RPMI8226 (cell line): ENCODE measurements at places on chromosomes 2 and 18.

DNA sequence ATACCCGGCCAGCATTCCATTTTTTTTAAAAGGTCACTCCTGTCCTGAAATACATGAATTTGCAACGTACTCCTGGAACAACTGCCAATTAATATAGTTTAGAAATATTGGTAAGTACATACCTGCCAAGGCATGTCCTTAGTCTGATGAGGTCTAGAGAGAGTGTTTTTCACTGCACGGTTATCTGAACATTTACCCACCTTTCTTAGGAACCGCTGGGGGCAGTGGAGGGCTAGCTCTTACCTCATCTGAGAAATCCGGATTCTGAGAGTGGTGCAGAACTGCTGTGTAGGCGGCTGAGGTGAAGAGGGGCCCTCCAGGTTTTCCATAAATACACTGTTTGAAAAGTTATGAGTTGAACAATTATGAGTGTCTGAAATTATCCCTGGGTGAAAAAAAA lies 133.1 kb upstream of the CCDC195 start:
- no peak for DNase-seq

- DNase-seq = no peak
Measured at GRCh38 chr2:214484239-214484638, 73.4 kb downstream of the VWC2L start.

- no peak for DNase-seq
Measured at GRCh38 chr2:201827621-201828020, 21.3 kb downstream of the CDK15 start.

GRCh38 chr2:38788306-38788705 lies 10.3 kb downstream of the GEMIN6 start:
- DNase-seq = no peak

GRCh38 chr2:219461047-219461514 lies 26.4 kb downstream of the SPEG start:
- DNase-seq = peak; percentile 67
